ENCODE measurements at places on chromosomes 12 and 14.

- DNase-seq, result no peak
Observed at GRCh38 chr12:22408610-22409376, 74.3 kb upstream of the ST8SIA1 start.

DNA sequence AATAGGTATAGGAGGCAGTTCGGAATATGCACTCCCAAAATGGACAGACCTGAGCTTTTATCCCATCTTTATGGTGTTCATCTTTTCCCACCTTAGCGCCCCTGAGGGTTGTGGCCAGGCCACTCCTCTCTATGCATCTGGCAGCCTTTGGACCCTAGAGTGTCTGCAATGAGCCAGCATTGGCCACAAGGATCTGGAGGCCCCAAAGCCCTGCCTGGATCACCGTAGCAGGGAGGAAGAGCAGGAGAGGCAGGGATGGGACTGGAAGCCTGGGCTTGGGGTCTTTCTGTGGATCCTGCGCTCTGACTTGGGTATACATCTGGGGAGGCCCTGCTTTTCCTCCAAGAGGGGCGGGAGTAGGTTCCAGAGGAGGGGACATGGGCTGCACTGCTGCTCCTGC is 52.5 kb downstream of the PLEKHG3 start:
- DNase-seq, result no peak

DNA sequence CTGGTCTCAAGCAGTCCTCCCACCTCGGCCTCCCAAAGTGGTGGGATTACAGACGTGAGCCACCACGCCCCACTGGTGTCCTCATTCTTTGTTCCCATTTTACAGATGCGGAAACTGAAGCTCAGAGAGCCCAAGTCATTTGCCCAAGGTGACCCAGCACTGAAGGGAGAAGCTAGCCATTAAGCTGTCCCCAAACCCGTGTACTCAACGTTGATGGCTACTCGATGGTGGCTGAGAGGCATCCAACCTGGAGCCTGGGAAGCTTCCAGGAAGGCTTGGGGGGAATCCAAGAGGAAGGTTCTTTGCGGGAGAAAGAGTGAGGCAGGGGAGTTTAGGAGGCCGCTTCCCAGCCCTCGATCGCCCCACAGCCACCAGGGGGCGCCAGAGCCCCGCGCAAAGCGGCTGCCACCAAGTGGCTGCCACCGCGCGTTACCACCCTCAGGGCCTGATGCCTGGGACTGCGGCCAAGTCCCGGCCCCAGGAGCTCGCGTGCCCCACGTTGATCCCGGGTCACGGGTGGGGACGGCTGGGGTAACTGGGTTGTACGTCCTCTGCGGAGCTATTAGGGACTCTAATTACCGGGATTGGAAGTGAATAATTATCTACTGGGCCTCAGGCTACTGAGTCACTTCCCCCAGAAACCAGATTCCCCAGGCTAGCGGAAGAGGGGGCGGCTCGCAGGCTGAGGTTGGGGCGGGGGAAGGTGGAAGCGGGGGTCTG is 8.8 kb upstream of the SH2B3 start:
- peak; percentile 65 for DNase-seq

DNA sequence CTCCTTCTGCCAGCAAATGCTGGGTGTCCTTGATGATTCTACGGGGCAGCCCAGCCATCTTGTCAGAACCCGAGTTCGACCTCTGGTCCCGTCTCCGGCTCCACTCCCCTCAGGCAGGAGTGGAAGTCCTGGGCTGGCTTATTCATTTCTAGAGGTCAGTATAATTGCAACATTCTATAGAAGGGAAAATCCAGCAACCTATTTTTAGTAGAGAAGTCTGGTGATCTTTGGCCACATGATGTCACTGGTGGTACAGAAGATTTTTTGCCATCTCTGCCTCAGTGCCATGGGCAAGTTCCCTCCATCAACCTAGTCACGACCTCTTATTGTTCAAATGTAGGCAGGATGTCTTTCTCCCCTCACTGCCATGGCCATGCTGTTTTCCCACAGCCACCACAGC is 22.4 kb downstream of the OR10G2 start:
- no peak for DNase-seq

DNA sequence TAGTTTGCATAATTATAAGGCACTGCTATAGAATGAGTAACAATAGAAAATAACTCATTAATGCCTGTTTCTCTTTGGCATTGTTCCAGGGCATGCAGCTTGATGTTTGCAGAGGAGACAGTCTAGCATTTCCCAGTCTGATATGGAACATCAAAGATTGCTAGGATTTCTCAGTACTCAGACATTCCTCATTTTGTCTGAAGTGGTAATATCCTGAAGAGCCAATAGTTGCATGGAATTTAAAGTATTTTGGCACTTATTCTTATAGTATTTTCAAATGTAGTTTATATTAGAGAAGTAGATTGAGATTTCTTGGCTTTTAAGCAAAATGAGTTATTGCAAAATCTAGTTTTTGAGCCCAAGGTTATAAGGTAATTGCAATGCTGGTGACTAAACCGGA is 337.3 kb upstream of the E2F7 start:
- no peak for DNase-seq
